ENCODE measurements at places on chromosomes 12 and 14. TPM values are rescaled to one million over a fixed set of nuclear protein-coding genes. Genes with fewer than 3 reads are reported as not detected.

Gene ARMH4
- total RNA-seq, result 3.3 TPM

Gene RAD51AP1
- total RNA-seq, result 13.1 TPM

Gene TESPA1
- total RNA-seq, result not detected

Gene PPM1A
- total RNA-seq, result 16.6 TPM
